DMS 273 treated with DMSO at 0.1 percent for 48 hours (cell line): ENCODE measurements at places on chromosomes 16 and 17.

DNA sequence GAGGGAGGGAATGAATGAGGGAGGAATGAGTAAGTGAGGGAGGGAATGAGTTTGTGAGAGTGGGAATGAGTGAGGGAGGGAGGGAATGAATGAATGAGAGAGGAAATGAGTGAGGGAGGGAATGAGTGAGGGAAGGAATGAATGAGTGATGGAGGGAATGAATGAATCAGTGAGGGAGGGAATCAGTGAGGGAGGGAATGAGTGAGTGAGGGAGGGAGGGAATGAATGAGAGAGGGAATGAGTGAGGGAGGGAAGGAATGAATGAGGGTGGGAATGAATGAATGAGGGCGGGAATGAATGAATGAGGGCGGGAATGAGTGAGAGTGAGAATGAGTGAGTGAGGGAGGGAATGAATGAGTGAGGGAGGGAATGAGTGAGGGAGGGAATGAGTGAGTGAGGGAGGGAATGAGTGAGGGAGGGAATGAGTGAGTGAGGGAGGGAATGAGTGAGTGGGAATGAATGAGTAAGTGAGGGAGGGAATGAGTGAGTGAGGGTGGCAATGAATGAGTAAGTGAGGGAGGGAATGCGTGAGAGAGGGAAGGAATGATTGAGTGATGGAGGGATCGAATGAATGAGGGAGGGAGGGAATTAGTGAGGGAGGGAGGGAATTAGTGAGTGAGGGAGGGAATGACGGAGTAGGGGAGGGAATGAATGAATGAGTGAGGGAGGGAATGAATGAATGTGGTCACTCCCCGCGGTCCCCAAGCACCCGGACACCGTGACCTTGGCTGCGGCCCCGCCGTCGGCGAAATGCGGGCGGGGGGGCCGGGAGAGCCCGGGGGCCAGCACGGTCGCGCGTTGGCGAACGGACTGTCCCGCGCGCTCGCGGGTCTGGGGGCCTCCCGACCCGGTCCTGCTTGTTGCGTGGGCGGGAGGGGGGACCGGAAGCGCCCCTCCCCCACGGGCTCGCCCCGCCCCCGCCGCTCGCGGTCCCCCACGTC is 1.1 kb upstream of the UBE2I start:
- no peak for DNase-seq

- no peak for DNase-seq
Measured at GRCh38 chr17:35453171-35453570, 4.6 kb upstream of the SLFN13 start.

DNA sequence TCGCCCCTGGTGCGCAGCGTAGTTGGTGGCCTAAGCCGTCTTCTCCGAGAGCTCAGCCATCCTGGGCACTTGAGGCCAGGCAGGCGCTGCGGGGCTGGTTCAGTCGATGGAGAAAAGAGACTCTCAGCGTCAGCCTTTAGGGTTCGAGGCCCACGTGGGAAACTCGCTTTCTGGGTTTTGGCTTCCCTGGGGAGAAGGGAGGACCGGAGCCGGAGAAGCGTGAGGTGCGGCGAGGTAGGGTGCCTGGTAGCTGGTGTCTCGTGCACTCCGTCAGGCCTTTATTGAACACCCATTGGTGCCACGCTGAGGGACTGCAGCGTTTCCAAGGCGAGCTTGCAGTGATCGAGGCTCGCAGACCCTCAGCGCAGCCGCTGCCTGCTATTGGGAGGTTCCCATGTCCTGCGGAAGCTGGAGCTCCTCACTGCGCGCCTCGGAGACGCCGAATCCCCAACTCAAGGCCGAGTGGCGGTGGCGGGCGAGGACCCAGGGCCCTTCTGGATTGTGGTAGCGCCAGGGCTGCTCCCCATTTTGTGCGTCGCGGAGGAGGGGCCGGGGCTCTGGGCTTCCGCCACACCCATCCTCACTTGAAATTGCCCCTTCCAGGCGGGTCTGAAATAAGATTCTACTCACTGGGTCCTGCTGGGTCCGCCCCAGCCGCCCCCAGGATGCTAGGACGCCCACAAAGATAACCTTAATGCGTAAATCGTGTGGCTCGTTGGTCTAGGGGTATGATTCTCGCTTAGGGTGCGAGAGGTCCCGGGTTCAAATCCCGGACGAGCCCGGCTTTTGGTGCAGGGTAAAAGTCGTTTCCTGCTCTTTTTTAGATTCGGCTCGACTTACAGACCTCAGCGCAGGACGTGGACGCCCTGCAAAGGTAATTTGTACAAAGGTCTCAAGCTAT is 1.2 kb downstream of the OR1F1 start:
- DNase-seq = peak; percentile 70

DNA sequence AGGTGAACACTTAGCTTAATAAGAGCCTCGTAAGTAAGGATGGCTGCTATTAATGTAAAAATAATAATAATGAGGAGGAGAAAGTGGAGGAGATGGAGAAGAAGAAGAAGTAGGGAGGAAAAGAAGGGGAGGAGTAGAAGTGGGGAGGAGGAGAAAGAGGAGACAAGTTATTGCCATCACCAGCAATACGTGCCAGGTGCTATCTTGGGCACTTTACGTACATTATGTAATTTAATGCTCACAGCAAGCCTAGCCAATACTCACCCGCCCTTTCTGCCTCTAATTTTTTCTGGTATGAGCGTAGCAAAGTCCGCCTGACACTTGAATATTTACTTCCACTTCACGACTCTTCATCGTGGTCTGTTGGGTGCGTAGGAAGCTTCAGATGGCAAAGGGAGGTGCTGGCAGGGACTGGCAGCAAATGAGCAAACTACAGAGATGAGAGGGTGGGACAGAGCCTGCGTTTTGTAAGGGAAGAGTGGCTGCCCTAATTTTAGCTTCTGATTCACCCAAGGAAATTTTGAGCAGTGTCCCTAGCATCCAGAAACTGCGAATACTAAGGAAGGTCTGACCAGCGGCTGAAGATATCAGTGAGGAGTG is 42.1 kb upstream of the CDH13 start:
- DNase-seq = no peak

DNA sequence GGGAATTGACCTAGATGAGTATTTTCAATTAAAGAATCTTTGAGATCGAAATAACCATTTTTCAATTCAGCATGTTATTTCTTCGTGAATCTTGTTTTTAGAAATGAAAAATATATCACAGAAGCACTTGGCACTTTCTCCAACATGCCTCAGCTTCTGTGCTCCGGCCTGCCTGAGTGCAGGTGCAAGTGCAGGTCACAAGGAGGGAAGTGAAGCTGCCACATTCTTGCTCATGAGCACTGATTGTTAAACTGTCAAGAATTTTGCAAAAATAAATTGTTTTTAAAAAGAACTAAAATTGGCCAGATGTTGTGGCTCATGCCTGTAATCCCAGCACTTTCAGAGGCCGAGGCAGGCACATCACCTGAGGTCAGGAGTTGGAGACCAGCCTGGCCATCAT is 38.3 kb upstream of the SKAP1 start:
- no peak for DNase-seq

- no peak for DNase-seq
Measured at GRCh38 chr16:3017794-3018506, at the start of gene CLDN6. CLDN6 (minus strand) TSS chr16:3018183; CDS start chr16:3016021, 2,162 bp downstream.

DNA sequence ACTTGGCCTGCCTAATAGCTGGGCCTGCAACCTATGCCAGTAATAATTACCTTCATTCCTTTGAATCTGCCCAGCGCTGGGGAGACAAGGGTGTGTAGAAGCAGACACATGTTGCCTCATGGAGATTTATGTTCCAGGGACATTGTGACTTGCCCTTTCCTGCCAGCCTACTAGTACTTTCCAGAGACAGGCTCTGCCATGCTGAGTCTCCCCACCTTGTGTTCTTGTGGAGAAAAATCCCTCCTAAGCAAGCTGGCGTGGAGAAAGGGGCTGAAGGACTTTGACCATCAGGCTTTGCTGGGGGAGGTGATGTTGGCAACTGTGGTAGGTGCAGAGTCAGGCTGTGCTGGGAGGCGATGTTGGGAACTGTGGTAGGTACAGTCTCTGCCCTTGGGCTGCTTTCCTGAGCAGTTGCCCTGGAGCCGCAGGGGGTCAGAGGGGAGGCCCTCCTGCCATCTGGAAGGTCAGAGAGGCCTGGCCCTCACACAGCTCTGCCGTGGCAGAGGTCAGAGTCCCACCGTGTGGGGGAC is 4.0 kb downstream of the KSR1 start:
- DNase-seq = no peak

DNA sequence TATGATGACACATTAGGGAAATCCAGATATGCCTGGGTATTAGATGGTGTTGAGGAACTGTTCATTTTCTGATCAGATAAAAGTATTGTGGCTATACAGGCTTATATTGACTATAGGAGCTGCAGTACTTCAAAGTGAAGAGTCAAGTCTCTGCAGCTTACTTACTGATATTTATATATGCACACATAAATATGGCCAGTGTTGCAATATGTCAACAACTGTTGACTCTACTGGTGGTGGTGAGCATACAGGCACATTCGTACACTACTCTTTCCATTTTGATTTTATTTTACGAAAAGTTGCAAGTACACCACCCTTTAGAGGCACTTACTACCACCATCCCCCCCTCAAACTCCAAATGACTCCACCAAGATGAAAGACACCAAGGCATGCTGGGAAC is 2.5 kb downstream of the CIAO2B start:
- DNase-seq = no peak

DNA sequence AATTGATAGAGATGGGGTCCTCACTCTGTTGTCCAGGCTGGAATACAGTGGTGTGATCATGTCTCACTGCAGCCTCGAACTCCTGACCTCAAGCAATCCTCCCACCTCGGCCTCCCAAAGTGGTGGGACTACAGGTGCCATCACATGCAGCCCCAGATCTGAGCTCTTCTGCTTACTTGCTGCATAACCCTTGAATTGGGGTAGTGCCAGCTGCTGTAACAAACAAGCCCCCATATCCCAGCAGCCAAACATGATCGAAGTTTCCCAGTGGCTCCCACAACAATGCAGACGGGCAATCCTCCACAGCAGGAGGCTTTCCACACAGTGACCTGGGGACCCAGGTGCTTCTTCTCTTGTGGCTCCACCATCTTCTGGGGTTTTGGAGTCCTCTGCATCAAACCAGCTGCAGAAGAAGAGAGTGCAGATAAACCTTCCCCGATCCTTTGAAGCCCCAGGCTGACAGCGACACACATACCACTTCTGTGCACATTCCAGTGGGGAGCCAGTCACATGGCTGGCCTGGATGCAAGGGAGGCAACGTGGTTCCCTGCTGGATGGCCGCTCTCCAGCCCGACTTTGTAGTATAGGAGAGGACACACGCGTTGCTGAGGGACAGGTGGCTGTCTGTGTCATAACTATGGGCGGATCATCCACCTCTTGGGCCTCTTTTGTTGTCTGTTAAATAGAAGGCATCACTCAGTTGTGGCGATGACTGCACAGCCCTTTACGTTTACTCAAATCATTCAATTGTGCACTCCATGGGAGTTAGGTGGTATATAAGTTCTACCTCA is 16.7 kb downstream of the SBK1 start:
- DNase-seq = no peak

DNA sequence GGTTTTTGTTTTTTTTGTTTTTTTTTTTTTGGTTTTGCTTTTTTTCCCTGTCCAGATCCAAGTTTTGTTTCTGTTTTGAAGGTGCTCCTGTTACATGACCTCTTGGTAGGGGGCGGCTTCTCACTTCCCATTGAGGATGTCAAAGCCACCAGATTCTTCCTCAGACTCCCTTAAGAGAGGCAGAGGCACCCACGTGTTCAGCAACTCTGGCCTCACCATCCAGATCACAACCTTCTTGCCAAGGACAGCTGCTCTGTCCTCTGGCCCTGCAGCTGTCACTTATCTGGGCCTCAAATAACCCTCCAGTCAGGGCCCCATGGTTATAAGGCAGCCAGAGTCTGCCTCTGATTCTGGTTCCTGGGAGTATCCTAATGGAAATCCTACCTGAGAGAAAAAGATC is 208.5 kb downstream of the STX8 start:
- no peak for DNase-seq

- DNase-seq = no peak
Measured at GRCh38 chr17:38571833-38572668, 33.7 kb downstream of the SRCIN1 start.

- DNase-seq = no peak
Measured at GRCh38 chr16:65126845-65127624, 5.2 kb upstream of the CDH11 start.

- no peak for DNase-seq
Measured at GRCh38 chr16:81558077-81558443, 113.5 kb downstream of the CMIP start.

- no peak for DNase-seq
Measured at GRCh38 chr16:1154887-1155331, 2.0 kb downstream of the CACNA1H start.

GRCh38 chr17:67171560-67171959 is 73.4 kb downstream of the HELZ start:
- DNase-seq = no peak

DNA sequence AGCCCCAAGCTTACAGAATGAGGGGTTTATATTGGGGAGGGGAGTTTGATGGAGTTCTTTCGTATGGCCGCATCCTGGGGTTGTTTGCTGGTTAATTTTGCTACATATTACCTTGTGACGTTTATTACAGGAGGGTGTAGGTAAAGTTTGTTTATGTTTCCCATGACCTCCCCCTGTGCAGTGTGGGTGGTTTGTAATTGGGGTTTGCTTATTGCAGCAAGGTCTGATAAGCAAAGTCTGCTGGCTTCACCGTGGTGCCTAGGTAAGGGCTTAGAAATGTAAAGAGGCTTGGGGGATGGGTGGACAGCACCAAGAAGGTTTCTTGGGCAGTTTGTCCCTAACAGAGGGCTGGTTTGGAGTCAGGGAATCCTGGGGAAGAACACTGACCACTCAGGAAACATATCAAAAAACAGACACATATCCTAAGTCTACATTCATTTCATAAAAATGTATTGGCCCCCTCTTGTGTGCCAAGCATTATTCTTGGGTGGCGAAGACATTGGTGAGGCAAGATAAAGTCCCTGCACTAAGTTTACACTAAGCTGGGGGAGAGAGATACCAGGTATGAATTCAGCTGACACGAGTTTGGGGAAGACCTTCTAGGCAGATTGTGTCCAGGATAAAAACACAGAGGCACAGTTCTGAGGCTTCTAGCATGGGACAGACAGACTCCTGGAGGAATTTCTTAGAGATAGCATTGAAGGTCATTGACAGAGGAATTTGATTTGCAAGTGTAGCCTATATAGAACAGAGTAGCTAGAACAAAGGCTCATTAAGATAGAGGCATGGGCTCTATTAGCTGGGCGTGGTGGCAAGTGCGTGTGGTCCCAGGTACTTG is 9.5 kb downstream of the ZNF764 start:
- DNase-seq = no peak

GRCh38 chr17:28716740-28717577 is 709 bp downstream of the RAB34 start:
- no peak for DNase-seq
